Chondrocyte (in vitro differentiated cells): ENCODE measurements at places on chromosomes 6 and 20. TPM values are rescaled to one million over a fixed set of nuclear protein-coding genes. Genes with fewer than 3 reads are reported as not detected.
A peak's percentile ranks its signal among the peaks of the same experiment; 100 is the strongest.

Gene SAPCD1
- total RNA-seq = 1.3 to 2.4 TPM (median 1.4 TPM) in 3 replicates

Gene HNF4A
- total RNA-seq = not detected in 3 replicates

- H3K4me1 ChIP-seq = no peaks in the 10 kb centered on the region
- H3K27ac ChIP-seq = no peak overlapping the region
- H3K27me3 ChIP-seq = no peaks in the 10 kb centered on the region
- DNase-seq = no peak
- H3K36me3 ChIP-seq = peaks cover 3% of the 10 kb centered on the region
- H3K4me3 ChIP-seq = no peak overlapping the region
Measured at GRCh38 chr6:128690063-128690462, 169.7 kb upstream of the PTPRK start.

DNA sequence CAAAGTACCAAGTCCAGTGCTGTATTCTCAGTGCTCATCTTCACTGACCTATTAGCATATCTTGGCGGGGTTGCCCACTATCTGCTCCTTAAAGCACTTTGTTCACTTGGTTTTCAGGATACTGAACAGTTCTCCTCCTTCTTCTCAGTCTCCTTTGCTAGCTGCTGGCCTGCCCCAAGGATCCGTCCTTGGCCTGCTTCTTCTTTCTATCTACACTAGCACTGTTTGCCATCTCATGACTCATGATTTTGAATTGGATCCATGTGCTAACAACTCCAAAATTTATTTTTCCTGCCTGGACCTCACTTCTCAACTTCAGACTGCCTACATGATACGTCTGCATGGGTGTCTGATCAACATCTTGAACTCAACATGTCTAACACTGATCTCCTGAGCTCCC is 15.5 kb downstream of the TPD52L1 start:
- no peak overlapping the region for H3K27ac ChIP-seq
- no peaks in the 10 kb centered on the region for H3K27me3 ChIP-seq
- no peak for DNase-seq
- peaks cover 33% of the 10 kb centered on the region for H3K4me1 ChIP-seq
- H3K4me3 ChIP-seq = no peak overlapping the region
- no peaks in the 10 kb centered on the region for H3K36me3 ChIP-seq

GRCh38 chr20:53814060-53814459 is 220.4 kb upstream of the ZNF217 start:
- H3K36me3 ChIP-seq = peaks cover 1% of the 10 kb centered on the region
- DNase-seq = no peak
- no peaks in the 10 kb centered on the region for H3K4me1 ChIP-seq
- H3K27me3 ChIP-seq = no peaks in the 10 kb centered on the region
- H3K4me3 ChIP-seq = no peak overlapping the region

DNA sequence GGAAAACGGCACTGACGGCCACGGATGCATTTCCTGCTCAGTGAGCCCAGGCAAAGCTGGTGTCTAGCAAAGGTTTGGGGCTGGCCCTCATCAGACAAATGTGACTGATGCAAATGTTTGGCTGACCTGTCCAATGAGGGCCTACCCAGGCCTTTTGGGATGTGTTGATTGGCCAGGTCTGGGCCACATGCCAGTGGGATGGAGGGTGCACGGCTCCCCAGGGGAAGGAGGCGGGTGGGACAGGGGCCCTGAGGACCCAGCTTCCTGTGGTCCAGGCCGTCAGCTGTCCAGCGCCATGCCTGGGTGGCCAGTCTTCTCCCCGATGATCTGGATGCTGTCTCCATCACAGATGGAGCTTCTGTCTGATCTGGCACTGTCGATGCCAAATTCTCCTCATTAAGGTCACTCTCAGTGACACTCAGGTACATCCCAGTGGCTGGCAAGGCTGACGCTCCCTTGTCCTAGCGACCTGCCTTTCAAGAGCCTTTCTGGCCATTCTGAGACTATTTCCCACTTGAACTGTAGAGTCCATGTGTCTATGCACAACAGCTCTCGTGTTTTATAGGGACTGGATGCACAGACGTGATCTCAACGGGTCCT is 43.0 kb downstream of the NTSR1 start:
- peaks cover 7% of the 10 kb centered on the region for H3K27me3 ChIP-seq
- H3K4me3 ChIP-seq = no peak overlapping the region
- no peaks in the 10 kb centered on the region for H3K4me1 ChIP-seq
- H3K36me3 ChIP-seq = peaks cover 3% of the 10 kb centered on the region
- H3K27ac ChIP-seq = no peak overlapping the region
- DNase-seq = peak; percentile 66

GRCh38 chr20:23144856-23145255 is 58.7 kb upstream of the CD93 start:
- no peak for DNase-seq
- peaks cover 69% of the 10 kb centered on the region for H3K4me1 ChIP-seq
- peak overlapping the region; percentile 94 for H3K27ac ChIP-seq
- no peaks in the 10 kb centered on the region for H3K36me3 ChIP-seq
- no peaks in the 10 kb centered on the region for H3K27me3 ChIP-seq

Gene MUCL3
- total RNA-seq = 0.07 TPM in 1 of 3 replicates, not detected in the others

DNA sequence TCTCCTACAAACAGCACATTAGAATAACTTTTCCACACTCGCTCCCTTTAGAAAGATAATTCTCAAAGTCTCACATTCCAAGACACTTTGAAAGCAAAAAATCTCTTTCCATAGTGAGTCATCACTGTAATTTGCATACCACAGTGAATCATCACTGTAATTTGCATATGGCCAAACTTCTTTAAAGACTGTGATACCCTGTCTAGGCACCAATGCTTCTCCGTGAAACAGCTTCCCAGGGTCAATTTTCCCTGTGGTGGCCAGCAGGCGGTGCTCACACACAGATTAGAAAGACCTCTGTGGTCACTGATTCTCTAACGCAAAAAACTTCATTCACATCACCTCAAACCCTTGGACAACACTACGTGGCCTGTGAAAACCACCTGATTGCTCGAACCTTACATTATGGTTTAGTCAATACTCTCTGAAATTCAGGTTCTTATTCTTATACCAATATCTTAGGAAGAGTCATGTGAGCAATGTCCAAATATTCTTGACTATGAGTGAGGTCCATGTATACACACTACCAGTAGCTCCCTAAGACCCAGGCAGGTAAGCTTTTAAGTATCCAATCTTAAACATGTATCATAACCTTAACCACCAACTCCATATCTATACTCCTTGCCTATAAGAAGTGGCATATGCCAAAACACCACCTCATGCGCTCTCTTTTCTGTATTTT is 78.5 kb upstream of the PHACTR1 start:
- H3K27ac ChIP-seq = no peak overlapping the region
- peaks cover 5% of the 10 kb centered on the region for H3K36me3 ChIP-seq
- peaks cover 18% of the 10 kb centered on the region for H3K4me1 ChIP-seq
- H3K4me3 ChIP-seq = no peak overlapping the region
- peaks cover 3% of the 10 kb centered on the region for H3K27me3 ChIP-seq

DNA sequence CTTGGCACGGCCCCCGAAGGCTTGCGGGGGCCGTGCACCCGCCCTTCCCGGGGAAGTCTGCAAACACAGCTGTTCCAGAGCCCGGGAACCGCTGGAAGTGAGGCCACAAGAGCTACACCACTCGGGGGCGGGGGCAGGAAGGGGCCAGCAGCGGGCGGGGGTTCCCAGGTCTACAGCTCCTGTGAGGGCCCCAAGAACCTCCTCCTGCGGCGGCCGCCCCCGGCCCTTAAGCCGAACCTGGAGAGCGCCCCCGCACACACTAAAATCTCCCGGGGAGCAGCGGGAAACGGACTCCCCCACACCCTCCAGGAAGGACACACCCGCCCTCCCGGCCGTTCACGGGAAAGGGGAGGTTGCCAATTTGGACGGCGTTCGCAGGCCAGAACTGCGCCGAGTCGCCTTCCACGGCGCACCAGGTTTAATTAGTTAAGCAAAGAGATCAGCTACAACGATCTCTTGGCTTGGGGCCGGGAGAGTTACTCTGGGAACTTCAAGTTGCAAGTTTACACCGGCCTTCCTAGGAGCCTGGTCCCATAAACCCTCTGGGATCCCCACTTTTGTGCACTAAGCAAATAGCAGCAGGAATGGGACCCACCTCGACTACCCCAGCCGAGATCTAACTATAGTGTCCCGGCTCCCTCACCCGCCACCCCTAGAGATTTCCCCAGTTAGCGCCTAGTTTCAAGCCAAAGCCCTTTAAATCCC is 1.7 kb downstream of the JAG1 start:
- H3K27me3 ChIP-seq = no peaks in the 10 kb centered on the region
- peak overlapping the region; percentile 95 for H3K27ac ChIP-seq
- H3K36me3 ChIP-seq = peaks cover 44% of the 10 kb centered on the region
- H3K4me3 ChIP-seq = peak overlapping the region; percentile 98
- peaks cover 53% of the 10 kb centered on the region for H3K4me1 ChIP-seq

- H3K27ac ChIP-seq = peak overlapping the region; percentile 34
- no peak overlapping the region for H3K4me3 ChIP-seq
- no peak for DNase-seq
- no peaks in the 10 kb centered on the region for H3K27me3 ChIP-seq
Measured at GRCh38 chr6:39816747-39817146, 24.6 kb downstream of the DAAM2 start.

DNA sequence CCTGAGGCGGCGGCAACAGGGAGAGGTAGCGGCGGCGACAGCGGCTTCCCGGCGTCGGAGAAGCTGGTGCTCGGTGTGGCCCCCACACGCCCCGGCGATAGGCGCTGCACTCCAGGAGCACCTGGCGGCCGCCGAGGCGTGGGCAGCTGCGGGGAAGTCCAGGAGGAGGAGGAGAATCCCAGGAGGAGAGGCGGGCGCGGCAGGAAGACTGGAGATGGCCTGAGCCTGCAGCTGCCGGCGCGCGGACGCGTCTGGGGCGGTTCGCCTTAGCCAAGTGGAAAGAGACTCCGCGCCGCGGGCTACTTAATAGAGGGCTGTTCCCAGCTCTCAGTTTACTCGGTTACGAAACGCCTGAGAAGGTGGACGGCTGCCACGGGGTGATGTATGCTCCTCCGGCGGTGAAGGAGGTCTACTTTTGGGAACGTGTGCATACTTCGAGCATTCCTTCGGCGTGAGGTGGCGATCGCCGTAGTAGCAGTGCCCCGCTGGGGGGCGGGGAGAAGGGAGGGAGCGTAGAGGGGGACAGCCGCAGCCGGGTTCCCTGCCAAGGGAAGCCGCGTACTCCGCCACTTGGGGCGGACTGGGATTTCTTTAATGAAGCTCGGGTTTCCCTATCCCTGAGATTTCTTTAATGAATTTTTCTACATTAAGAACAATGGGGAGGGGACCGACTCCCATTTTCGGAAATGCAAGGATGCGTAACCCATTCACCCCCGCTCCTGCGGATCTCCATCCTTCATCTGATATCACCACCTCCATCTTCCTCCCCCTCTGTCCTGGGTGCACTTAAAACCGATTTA is at the start of gene COL12A1:
COL12A1 (minus strand) TSS at position 278 of the 800 bp plus-strand sequence. CDS start 3,261 bp downstream, outside the sequence.
- peaks cover 27% of the 10 kb centered on the region for H3K36me3 ChIP-seq
- peaks cover 66% of the 10 kb centered on the region for H3K4me1 ChIP-seq
- peak within 1 kb of the TSS; percentile 95 for H3K4me3 ChIP-seq
- H3K27me3 ChIP-seq = no peaks in the 10 kb centered on the region
- DNase-seq = peak; percentile 99

Gene ADGB
- total RNA-seq = not detected in 3 replicates

DNA sequence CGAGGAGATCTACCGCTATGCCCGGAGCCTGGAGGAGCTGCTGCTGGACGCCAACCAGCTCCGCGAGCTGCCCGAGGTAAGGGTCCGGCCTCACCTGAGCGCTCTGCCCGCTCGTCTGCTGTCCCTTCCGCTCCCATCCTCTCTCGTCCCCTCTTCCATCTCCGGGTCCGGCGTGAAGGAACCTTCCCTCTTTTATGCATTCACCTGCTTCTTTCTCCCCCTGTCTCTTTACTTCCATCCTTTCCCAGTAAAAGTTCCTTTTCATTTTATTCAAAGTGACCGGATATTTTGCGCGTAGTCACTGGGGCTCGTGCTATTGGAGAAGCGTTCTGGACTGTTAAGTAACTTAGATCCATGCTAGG is 516 bp downstream of the LRRC1 start:
- DNase-seq = peak; percentile 82
- peak overlapping the region; percentile 90 for H3K27ac ChIP-seq
- H3K27me3 ChIP-seq = no peaks in the 10 kb centered on the region

Gene SLC32A1
- not detected in 3 replicates for total RNA-seq

DNA sequence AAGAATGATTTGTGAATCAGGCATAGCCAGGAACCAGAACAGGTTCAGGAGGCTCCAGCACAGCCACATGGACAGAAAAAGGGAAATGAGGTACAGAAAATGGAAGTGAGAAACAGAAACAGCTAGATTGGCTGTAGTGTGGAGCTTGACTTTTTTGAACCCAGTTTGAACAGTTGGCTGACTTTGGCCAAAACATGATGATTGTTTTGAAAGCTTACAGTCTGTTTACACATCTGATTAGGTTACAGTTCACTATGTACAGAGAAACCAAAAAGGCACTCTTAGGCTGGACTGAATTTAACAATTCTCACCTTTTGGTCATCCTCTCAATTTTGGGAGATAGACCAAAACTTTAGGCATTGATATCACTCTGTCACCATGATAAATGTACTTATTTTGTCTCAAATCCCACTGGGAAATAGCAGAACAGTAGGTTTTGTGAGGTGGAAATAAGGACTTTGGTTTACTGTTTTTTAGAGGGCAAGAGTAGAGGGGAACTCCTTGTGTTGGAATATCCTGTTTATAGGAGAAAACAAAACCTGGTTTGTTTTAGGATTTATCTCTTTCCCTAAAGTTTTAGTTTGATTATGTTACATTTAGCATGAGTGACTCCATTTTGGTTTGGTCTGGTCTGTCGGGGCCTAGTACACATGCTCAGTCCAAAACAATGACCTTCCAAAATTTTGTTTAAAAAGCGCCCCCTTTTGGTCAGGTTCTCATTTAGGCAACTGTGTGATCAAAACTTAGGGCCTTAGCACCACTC is 123.1 kb downstream of the OLIG3 start:
- no peak overlapping the region for H3K4me3 ChIP-seq
- peaks cover 5% of the 10 kb centered on the region for H3K27me3 ChIP-seq
- H3K27ac ChIP-seq = no peak overlapping the region
- no peaks in the 10 kb centered on the region for H3K4me1 ChIP-seq
- H3K36me3 ChIP-seq = no peaks in the 10 kb centered on the region
- no peak for DNase-seq

- H3K4me1 ChIP-seq = peaks cover 28% of the 10 kb centered on the region
- no peak overlapping the region for H3K4me3 ChIP-seq
- H3K36me3 ChIP-seq = no peaks in the 10 kb centered on the region
Measured at GRCh38 chr6:107667790-107668189, 156.3 kb downstream of the SCML4 start.

GRCh38 chr20:60977901-60978300 is 274.2 kb upstream of the CDH4 start:
- DNase-seq = no peak
- H3K4me3 ChIP-seq = no peak overlapping the region
- H3K27me3 ChIP-seq = no peaks in the 10 kb centered on the region
- H3K27ac ChIP-seq = no peak overlapping the region
- H3K4me1 ChIP-seq = no peaks in the 10 kb centered on the region
- no peaks in the 10 kb centered on the region for H3K36me3 ChIP-seq

- no peak overlapping the region for H3K27ac ChIP-seq
- DNase-seq = no peak
- H3K4me3 ChIP-seq = no peak overlapping the region
- no peaks in the 10 kb centered on the region for H3K27me3 ChIP-seq
- H3K36me3 ChIP-seq = no peaks in the 10 kb centered on the region
Measured at GRCh38 chr6:20709451-20709850, 175.2 kb downstream of the CDKAL1 start.
